ENCODE measurements at places on chromosomes 5 and 9. TPM values are rescaled to one million over a fixed set of nuclear protein-coding genes. Genes with fewer than 3 reads are reported as not detected.

FCN2 gene
- not detected for total RNA-seq

DNA sequence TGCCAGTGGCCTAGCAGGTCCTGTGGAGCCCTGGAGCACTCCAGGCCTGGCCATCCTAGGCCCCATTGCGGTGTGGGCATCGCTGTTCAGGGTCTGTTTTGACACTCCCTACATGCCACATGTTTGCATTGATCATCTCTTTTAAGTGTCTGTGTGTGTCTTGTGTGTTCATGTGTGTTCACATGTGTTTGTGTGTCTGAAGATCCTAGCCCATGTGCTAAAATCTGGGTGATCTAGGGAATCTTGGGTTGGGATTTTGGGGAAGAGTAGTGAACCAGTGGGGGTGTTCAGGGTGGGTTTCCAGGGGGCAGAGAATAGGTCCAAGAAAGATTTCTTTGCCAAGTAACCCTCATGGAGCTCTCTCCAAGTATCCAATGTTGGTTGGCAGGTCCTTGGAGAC, 8.4 kb downstream of the PSD2 start:
- DNase-seq, result no peak

CDKN2B gene
- total RNA-seq, result 38.5 TPM

DNA sequence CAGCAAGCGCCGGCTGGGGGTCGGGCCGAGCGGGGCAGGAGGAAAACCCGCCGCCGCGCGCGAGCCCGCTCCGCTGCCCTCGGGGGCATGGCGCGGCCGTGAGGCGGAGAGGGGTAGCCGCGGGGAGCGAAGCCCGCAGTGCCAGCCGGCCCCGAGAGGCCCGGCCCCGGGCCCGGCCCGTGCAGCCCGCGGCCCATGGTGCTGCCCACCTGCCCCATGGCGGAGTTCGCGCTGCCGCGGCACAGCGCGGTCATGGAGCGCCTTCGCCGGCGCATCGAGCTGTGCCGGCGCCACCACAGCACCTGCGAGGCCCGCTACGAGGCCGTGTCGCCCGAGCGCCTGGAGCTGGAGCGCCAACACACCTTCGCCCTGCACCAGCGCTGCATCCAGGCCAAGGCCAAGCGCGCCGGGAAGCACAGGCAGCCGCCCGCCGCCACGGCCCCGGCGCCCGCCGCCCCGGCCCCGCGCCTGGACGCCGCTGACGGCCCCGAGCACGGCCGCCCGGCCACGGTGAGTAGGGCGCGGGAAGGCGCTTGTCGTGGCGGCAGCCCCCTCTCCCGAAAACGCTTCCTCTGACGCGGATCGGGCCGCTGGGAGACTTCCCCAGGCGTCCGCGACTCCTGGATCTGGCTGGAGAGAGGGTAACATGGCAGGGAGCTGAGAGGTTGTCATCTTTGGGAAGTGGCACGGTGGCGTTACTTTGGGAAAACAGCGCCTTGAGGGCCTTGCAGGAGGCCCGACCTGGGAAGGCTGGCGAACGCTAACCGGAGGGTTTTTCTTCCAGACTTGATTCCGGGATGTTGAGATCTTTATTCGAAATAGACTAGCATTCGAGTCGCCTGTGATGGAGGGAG, 523 bp downstream of the MAML1 start:
- peak; percentile 45 for DNase-seq

GRCh38 chr5:23473915-23474314, 33.5 kb upstream of the PRDM9 start:
- no peak for DNase-seq

PCDHGA2 gene
- total RNA-seq, result 4.6 TPM

GRCh38 chr5:94746731-94747124, 128.3 kb downstream of the SLF1 start:
- no peak for DNase-seq

MUSK gene
- total RNA-seq, result 5.3 TPM

DNA sequence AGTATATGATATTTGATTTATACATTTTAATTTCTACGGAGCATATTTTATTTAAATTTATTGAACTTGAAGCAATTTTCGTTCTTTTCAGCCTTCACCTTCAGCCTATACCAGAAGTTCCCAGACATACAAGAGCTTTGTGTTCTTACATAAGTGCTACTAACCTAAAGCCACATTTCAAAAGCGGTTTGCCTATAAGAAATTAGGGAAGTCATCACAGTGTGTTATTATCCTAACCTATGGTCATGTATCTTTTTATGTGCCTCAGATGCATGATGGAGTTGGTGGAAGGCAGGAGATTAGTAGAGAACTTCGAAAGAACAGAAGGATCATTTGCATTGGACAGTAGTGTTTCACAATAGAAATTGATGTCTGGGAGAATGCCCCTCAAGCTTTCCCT, 3.1 kb downstream of the KIF2A start:
- DNase-seq, result no peak

GRCh38 chr9:85216601-85217000, 525.2 kb downstream of the AGTPBP1 start:
- DNase-seq, result no peak

GRCh38 chr5:2020730-2021129, 138.0 kb upstream of the IRX4 start:
- DNase-seq, result no peak

GRCh38 chr9:127633216-127633862, 21.3 kb downstream of the STXBP1 start:
- DNase-seq, result peak; percentile 23

DNA sequence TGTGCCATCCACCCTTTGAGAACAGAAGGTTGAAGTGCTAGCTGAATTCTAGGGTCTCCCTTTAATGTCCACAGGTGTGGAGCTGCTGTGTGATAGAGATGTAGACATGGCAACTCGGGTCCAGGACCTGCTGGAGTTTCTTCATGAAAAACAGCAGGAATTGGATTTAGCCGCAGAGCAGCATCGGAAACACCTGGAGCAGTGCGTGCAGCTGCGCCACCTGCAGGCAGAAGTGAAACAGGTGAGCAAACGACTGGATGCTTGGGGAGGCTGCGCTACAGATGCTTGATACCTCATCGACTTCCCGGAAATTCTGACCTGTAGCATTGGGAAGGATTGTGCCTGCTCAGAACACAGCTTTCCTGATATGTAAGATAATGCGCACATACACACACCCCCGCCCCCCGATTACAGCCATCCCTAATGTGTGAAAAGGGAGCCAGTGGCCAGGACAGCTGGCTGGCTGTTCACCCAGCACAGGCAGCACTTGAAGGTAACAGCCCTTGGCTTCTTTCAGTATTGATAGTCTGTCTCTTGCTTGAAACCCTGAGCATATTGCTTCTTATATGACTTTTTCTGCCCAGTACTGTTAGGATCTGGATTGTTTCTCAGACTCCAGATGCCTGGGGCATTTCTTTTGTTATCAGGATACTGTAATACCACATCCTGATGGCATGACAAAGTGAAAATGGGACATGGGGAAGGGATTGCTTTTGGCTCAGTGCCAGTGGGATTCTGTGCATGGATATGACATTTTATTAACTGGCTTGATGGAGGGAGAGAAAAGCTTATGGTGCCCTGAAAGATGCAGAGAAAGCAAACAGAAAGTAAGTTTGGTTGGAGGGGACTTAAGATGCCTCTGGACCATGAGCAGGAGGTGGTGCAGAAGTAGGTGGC, 216.8 kb upstream of the OTULINL start:
- no peak for DNase-seq

GRCh38 chr9:36802201-36802920, 229.7 kb downstream of the MELK start:
- DNase-seq, result peak; percentile 23

PCDHGB4 gene
- total RNA-seq, result 18.3 TPM

DNA sequence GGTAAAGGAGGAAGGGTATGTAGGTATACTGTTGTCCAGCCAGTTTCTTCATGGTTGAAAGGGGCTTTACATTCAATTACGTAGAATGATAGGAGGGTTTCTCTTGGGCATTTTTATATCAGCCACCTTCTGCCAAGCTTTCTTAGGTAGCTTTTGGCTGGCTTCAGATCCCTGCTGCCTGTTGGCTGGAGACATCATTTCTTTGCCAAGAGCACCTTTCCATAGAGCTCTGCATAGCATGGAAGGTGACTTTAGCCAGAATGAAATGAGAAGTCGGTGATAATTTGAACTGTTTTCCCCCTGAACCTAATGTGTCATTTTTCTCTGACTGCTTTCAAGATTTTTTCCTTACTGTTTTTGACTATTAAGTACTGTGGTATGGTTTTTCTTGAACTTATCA, 26.9 kb downstream of the TMEFF1 start:
- no peak for DNase-seq

GRCh38 chr9:27059412-27059811, 49.6 kb upstream of the TEK start:
- no peak for DNase-seq

GRCh38 chr9:97564291-97565175, 63.1 kb downstream of the TMOD1 start:
- DNase-seq, result peak; percentile 78

DNA sequence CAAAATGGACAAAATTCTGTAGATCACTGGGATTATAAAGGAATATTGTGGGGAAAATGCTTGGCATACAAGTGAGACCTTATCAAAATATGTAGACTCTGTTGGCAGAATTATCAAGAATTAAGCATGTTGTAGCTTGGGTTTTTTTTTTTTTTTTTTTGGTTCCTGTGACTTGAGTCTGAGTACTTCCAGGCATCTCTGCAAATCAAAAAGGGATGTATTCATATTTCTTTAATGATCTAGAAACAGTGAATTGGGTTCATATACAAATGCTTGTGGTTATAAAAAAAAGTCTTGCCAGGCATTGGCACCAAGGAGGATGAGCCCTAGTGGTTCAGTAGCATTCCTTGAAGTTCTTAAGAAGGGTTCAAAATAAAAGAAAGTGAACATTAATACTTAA, 292.2 kb downstream of the ARHGAP26 start:
- DNase-seq, result peak; percentile 74

DNA sequence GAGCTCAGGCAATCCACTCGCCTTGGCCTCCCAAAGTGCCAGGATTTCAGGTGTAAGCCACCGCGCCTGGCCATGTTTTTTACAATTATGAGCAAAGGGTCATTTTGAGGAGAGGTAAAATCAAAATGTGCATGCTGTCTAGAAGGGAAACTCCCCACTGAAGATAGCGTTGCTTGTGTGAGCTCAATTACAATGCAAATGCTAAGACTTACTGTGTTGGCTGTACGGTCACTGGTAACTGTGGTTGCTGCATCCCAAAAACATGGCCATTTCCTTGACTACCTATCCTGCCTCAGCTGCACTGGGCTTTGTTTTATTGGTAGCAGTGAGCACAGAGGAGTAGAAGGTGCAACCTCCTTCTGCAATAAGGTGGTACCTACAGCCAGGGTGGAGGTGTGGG, 77.4 kb upstream of the SPATA31E1 start:
- no peak for DNase-seq

- no peak for DNase-seq
These were observed 106.5 kb upstream of the PARP8 start for GRCh38 chr5:50559955-50560354.

- DNase-seq, result peak; percentile 88
These were observed 7.2 kb downstream of the NINJ1 start for GRCh38 chr9:93126825-93127368.
